ENCODE measurements at places on chromosomes 5 and 9.

DNA sequence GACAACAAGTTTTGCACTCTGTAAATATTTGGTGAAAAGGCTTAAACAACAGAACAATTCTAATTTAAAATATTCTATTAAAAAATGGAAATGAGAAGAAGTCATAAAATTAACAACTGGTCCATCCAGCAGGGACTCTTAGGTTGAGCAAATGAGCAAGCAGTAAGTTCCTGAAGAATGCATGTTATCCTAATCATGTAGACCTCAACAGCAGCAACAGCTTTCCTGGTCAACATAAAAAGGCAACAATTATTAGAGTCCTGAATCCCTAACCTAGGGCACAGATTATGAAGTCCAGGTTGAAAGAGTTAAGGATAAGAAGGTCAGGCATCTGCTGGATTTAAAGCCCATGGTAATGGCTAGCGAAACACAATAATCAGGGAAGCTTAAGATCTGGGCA, 120.9 kb downstream of the SSBP2 start:
- no peak for DNase-seq

- DNase-seq = no peak
Observed at GRCh38 chr5:40689438-40689837, 9.7 kb downstream of the PTGER4 start.

DNA sequence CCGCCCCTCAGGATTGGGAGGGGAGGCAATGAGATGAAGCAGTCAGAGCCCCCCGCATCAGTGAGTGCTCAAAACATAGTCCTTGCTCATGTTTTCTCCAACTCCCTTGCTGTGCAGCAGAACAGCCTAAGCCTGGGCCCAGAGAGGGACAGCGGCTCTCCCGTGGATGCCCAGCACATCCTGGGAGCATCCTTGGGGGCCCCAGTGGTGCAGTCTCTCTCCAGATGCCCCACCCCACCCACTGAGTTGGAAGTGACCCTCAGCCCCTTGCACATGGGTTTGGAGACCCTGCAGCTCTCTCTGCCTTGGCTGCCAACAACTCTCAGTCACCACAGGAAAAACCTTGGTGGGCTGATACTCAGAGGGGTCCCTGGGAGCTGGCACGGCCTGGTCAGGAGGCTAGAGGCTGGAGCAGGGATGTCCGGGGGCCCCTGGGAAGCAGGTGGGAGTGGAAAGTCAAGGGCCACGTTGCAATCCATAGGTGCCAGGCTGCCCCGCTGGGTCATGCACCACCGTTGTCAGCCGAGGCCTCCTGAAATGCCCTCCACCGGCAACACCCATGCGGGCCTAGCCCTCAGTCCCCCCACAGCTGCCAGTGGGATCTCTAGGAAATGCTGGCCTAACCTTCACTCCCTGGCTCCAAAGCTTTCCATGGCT, 242.5 kb downstream of the PBX3 start:
- no peak for DNase-seq

DNA sequence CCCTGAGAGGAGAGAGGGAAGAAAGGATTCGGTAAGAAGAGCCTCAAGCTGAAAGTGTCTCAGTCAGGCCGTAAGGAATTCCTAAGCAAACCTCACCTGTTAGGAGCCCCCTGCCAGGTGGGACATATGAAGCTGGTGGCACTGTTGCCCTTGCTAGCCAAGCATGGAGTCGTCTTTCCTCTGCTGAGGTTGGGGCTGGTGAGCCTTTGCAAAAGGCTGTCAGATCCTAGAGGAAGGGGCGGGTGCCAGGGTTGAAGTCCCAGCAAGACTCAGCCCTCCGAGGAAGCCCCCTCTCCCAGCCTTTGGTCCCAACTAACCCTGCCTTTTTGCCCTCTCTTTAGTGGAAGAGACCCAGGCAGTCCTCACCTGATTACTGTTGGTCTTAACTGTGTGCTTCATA, 5.5 kb upstream of the SMIM32 start:
- DNase-seq = no peak

DNA sequence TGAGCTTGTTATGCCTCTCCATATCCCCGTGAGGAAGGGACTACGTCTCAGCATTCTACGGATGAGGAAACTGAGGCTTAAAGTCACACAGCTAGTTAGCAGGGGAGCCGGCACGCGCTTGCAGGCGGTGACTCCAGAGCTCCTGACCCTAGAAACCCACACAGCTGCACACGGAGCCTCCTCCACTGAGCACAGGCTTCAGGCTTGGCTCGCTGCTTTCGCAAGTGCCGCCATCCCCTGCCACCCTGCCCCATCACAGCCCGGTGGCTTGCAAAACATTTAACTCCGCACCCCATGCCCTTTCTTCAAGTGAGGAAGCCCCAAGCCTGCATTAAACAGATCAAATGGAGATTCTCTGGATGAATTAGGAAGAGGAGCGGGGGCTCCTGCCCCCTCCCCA, 138.3 kb downstream of the HSD17B3 start:
- DNase-seq = no peak

DNA sequence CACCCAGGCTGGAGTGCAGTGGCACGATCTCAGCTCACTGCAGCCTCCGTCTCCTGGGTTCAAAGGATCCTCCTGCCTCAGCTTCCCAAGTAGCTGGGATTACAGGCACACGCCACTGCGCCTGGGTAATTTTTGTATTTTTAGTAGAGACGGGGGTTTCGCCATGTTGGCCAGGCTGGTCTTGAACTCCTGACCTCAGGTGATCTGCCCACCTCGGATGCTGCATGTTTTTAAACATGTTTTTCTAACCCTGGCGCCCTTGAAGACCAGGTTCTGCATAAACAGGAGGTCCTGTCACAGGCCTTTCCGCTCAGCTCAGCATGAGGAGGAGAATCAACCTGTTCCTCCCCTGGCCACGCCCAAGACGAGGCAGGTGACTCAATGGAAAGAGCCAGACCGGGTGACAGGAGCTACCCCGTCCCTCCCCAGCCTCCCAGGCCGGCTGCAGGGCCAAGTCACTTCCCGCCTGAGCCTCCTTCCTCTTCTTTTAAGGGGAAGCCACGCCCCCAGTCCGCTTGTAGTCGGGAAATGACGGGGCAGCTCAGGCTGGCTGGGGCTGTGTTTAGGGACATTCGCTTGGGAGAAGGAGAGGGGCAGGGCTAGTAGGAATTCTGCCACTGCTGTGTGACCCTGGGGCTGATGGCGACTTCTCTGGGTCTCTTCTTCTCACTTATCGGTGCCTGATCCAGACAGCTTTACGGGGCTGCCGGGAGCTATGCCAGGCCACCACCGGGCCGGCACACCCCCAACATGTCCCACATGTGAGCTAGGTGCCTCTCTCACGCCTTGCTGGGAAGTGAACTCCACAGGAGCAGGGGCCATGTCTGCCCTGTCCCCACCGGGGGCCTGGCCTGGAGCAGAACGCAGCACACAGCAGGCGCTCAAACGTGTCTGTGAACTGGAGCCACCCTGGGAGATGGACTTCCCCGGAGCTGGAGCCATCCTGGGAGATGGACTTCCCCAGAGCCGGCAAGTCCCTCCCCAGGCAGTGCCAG, 6.1 kb downstream of the NOTCH1 start:
- peak; percentile 96 for DNase-seq
